ENCODE measurements at places on chromosomes 5 and 9.

DNA sequence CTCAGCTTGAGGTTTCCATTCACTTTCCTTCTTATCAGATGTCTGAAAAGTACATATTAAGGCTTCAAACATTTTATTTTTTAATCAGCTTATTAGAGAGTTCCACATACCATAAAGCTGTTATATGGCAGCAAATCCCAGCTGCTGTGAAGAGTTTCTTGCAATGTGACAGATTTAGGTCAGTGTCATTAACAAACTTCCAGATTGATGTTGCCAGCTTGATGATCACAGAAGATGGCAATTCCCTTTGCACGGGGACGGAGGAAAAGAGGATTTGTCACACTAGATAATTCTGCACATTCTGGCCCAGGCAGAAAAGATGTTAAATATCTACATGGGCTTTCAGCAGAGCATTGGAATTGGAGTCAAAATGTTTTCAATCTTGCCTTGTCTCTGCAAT is 215.8 kb downstream of the BRINP1 start:
- DNase-seq, result no peak

- DNase-seq, result no peak
Observed at GRCh38 chr5:41637869-41638268, 127.5 kb upstream of the PLCXD3 start.

DNA sequence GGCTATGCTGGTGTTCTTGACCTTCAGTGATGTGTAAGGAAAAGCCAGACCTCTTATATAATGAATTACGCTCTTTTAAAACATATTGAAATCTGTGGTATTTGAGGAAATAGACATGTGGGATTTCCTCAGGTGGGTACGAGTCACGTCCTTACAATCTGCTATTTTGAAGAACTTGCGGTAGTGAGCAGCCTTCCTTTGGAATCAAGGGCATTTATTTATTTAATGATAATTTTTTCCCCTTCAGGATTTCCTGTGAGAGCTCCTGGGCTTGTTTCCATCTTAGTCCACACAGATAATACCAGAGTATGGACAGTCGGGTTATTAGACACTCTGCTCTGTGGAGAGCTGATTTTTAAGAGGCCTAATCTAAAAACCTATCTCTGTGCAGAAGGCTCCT is 167.9 kb downstream of the ARHGEF28 start:
- DNase-seq, result no peak

GRCh38 chr9:121581786-121582600 is 69.4 kb upstream of the DAB2IP start:
- DNase-seq, result peak; percentile 70

All from C1 segment of cervical spinal cord (tissue), 14 donors.